ENCODE measurements at places on chromosomes 2 and 18.

DNA sequence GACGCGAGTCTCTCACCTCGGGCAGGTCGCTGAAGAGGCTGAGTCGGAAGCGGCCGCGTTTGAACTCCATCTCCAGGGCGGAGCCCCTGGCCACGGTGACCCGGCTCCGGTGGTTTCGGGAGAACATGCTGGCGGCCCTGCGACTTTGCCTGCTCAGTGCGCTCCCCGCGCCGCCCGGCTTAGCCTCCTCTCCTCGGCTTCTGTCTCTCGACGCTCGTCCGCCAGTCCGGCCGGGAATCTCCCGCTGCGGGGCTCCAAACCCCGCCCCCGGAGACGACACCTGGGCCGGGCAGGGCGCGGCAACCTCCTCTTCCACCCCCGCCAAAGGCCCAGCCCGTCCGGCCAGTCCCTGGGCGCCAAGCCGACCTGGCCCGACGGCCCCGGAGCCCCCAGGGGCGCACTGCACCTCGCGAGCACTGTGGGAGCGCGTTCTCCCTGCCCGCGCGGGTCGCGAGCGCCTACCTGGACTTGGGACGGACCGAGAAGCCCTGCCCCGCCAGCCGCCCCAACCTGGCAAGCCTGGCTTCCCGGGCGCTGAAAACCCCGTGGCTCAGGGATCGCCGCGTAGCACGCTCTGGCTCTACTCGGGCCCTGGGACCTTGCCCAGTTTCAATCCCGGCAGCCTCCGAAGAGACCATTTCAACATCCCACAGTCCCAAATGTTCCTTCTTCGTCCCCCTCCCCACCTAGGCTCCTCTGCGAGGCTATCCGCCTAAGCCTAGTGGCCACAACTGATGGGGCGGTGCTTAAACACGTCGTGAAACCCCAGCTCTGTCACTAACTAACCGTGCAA lies at the start of gene RTKN:
Gene RTKN (minus strand): TSS at position 248 of the 793 bp plus-strand sequence. CDS start 121 bp downstream, at position 127.
- DNase-seq: no peak

- peak; percentile 19 for DNase-seq
Measured at GRCh38 chr2:158835431-158835830, 40.3 kb downstream of the DAPL1 start.

GRCh38 chr2:134917888-134918525 lies 615 bp upstream of the CCNT2 start:
- DNase-seq: no peak

GRCh38 chr2:39537150-39537549 lies 100.1 kb upstream of the MAP4K3 start:
- DNase-seq: no peak

DNA sequence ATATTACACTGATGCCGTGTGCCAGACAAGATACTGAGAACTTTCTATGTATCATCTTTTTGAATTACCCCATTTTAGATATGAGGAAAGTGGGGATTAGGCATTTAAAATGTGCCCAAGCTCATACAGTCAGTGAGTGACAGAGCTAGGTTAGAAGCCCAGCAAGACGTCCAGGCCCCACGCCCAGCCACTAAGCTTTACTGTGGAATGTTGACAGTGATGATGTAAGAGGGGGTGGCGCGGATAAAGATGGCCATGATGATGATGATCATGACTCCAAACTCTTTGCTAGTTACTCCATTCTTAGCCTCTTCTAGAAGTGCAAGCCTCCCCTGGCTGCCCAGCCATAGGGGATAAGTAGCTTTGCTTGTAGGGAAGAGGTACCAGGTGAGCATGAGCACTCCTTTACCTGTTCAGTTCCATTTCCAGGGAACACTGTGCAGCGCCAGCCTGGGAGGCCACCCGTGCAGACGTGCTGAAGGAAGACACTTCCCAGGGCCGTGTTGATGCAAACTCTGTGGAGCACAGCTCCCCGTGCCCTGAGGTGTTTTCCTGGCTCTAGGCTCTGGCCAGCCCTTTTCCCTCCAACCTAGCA lies 65.5 kb downstream of the BCL2L11 start:
- no peak for DNase-seq

GRCh38 chr2:118923371-118923770 lies 18.6 kb upstream of the MARCO start:
- DNase-seq: no peak

DNA sequence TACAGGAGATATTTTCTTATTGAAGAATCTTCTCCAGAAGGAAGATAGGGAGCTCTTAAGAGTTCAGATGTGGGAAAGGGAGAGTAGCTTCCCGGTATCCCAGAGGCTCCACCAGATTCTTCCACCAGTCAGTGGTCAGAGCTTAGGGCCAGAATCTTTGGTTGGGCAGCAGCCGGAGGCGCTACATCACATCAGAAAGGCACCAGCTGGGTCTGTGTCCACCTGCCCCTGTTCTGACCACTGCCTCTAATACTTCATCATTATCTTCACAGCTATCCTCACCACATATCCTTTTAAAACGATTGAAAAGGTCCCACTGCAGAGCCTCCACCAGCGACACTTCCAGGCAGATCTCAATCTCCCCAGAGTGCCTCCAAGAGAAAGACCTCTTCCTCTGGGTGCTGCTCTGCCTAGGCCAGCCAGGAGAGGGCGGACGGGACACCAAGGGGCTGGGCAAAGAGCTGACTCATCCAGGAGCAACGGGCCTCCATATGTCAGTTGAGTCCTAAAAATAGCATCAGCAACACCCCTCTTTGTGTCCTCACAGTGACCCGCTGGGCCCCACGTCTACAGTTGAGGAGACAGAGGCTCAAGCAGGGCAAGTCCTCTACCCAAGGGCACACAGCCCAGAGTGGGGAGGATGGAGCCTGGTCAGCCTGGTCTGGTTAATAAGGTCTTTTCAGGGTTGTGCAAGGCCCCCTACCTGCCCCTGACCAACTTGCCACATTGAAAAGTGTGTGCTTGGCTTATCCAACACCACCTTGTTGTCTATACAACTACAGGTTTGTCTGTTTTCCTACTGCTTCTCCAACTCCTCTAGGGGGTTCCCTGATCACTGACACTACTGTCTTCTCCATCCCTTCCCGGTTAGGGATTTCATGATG lies 81.2 kb downstream of the ADD2 start:
- peak; percentile 62 for DNase-seq

DNA sequence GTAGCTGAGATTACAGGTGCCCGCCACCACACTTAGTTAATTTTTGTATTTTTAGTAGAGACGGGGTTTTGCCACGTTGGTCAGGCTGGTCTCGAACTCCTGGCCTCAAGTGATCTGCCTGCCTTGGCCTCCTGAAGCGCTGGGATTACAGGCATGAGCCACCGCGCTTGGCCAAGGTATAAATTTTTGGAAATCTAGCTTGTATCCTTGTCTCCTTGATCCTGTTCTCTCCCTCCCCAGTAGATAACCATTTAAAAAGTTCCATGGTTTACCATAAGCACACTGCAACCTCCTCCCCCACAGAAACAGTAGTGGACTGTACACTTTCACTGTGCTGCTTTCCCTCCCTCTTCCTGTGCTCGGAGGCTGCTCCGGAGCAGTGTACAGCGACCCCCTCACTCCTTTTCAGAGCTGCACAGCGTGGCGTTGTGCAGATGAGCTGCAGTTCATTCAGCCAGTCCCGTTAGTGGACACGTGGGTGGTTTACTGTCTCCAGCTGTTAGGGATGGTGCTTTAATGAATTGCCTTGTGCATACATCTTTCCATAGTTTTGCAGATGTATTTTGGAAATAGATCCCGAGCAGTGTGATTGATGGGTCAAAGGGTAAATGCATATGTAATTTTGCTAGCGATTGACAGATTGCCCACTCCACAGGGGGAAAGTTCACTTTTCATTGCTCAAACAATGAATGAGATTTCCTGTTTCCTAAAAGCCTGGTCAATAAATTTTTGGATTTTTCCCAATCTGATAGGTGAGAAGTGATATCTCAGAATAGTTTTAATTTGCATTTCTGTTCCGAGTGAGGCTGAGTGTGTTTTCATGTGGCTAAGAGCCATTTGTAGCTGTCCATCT lies 14.8 kb downstream of the ASB1 start:
- no peak for DNase-seq

- DNase-seq: no peak
Measured at GRCh38 chr2:124533226-124533954, 508.3 kb downstream of the CNTNAP5 start.

DNA sequence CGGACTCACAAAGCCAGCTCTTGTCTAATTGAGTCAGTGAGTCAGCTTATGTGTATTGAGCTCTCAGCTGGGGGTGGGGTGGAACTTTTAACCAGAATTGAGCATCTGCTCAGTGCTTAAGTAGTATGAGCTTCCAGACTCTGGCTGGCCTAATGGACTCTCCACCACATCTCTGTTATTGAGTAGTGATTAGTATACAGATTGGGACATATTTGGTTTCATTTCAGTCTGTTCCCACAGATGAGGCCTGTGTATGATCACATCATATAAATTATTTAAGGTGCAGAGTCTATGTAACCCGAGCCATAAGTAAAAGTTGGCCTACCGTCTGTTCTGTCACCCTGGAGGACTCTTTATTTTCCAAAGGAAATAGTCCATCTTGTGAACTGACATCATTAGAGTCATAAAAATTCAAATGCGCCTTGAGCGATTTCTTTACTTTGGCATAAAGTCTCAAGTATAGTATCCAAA lies 152.1 kb downstream of the THSD7B start:
- no peak for DNase-seq

GRCh38 chr2:32250290-32250689 lies 14.4 kb downstream of the NLRC4 start:
- no peak for DNase-seq

DNA sequence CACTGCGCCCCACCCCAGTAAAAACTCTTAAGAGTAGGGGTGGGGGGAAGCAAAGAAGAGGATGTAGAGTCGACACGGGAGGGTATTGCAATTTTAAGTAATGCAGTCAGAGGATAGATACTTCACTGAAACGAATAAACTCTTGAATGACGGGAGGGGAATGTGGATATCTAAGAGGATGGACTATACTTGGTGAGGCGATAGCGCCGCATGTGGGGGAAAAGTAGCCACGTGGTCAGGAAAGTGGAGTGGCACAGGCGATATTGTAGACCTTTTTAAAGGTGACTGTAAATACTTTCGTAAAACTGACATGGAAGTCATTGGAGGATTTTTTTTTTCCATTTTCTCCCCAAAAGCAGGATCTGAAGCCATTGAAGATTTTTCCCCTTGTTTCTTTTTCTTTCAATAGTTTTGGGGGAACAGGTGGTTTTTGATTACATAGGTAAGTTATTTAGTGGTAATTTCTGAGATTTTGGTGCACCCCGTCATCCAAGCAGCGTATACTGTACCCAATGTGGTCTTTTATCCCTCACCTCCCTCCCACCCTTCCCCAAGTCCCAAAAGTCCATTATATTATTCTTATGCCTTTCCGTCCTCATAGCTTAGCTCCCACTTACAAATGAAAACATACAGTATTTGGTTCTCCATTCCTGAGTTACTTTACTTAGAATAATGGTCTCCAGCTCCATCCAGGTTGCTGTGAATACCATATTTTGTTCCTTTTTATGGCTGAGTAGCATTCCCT lies 13.8 kb downstream of the CLK1 start:
- DNase-seq: no peak

- DNase-seq: no peak
Measured at GRCh38 chr18:52046842-52047241, 293.2 kb upstream of the DCC start.

DNA sequence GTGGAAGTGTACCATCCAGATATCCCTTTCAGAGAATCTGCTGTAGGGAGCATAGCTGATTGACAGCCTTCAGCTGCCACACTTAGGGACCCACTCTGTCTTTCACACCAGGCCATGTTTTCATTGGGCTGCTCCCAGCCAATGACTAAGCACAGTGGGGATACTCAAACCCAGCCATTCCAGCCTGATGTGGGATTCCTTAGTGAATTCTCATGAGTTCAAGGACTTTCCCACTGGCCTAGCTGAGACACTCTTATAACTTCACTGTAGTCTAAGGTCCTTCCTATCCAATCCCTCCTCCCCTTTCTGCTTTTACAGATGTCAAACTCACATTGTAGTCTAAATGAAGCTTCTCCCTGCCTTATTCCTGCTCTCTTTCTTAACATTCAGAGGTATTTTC lies 201.2 kb downstream of the PIK3C3 start:
- DNase-seq: no peak

GRCh38 chr2:153557714-153558113 lies 79.2 kb upstream of the RPRM start:
- DNase-seq: no peak

GRCh38 chr2:38075507-38076151 lies at the start of gene CYP1B1:
Gene CYP1B1, minus strand, starts transcription at chr2:38076151. Its CDS starts 763 bp downstream, at chr2:38075388.
- peak; percentile 35 for DNase-seq

GRCh38 chr2:4782647-4783046 lies 909.5 kb upstream of the SOX11 start:
- DNase-seq: no peak

GRCh38 chr2:36486521-36487044 lies 111.4 kb downstream of the FEZ2 start:
- DNase-seq: no peak

DNA sequence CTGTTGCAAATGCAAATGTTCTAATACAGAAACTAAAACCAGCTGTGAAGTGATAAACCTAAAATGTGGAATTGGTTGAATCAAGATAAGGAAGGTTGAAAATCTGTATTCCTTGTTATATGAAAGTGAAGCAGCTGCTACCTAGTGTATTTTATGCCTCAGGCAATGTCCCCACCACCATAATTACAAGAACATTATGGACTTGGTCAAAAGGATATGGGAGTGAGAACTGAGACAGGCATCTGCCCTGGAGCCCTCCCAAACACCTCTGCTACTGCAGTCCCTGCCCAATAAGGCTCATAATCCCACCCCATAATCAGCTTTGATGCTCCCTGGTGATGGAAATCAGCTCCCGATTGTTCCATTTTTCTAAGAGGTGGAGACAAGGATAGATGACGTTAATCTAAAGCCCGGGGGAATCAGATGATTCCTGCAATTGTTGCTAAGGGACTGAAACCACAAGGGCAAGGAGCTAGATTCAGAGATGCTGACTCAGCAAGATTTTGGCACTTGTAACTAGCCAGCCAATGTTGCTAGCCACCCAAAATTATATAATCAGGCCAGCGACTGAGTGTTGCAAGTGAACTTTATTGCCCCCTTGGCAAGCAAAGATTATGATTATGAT lies 69.5 kb downstream of the EVA1A start:
- no peak for DNase-seq

GRCh38 chr18:49733896-49734585 lies 79.3 kb downstream of the ACAA2 start:
- DNase-seq: peak; percentile 13

DNA sequence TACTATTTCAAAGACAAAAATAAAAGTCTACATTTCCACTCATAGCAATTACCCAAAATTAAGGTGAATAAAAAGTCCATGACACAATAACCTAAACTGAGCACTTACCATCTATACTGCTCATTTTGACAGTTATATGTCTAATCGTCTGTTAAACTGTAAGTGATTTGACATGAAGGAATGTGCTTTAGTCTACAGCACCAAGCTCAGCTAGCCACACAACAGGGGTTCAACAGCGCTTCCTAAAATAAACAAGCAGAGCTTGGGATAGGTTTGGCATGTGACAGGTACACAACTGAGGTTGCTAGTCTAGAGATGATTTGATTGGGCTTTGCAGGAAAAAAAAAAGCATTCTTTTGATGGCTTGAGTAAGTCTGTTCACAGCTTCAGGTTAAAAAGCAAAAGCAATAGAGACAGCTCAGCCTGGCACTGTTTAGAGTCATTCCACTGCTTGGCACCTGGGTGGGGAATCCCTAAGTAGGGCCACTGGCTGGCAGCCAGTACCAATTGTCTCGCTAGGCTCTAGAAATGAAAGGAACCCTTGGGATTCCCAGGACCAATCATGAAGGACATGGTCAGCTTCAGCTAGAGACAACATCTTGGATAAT lies 78.6 kb downstream of the BARD1 start:
- DNase-seq: no peak

All from inflammatory macrophage treated with lipopolysaccharide for 4 hours (primary cell).